ENCODE measurements at places on chromosomes 16 and 17.

DNA sequence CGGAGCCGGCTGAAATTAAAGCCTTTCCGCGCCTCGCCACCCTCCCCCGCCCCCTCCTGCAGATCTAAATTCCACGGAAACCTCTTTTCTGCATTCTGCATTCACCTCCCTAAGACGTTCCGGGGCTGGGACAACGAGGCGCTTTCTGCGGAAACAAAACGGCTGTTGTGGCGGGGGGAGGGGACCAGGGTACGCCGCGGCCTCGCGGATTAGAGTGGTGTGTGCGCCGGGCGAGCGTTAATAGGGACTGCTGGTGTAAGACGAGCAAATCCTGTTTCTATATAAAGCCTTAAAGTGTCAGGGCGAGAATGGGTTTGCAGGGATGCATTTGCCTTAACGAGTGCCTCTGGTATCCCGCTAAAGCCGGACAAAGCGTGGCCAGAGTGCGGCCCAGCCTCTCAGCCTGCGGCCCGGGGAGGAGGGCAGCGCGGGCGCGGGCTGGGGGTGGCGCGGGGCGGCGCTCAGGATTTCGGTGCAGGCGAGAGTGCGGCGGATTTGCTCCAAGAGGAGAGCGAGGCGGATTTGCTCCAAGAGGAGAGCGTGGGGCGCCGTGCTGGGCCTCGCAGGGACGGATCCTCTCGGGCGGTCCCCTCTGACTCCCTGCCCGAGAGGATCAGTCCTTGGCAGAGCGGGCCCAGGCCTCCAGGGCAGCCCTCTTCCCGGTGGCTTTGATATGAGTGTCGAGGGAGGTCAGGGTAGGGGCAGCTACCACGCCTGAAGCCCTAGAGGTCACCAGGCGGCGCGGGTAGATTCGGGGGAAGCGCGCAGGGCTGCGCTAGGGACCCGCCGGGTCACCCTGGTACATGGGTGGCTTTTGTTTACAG lies 5.1 kb downstream of the BAHCC1 start:
- no peak for DNase-seq

DNA sequence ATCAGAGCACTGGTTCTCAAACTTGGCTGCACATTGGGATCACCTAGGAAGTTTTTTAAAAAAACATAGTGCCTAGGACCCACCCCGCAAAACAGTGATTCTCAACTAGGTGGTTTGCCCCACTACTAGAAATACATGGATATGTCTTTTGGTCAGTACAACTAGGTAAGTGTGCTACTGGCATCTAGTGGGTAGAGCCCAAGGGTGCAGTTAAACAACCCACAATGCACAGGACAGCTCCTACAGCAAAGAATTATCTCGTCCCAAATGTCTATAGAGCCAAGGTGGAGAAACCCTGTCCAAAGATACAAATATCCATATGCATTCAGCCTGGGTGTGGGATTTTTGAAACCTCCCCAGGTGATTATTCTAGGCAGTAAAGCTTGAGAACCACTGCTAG lies 11.8 kb upstream of the ZNF19 start:
- no peak for DNase-seq

DNA sequence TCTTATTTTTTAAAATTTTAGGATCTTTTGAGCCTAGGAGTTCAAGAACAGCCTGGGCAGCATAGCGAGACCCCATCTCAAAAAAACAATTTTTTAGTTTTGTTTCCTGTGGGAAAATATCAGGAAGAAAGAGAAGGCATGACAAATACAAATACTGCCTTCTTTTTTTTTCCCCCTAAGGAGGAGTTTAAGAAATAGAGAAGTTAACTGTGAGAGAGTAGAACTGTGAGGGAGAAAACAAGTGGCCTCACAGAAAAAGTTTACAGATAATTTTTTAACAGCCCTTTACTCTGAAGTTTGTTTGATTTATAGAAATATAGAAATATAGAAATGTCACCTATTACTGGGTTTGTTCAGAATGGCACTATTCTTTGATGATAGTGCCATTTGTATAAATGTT lies 21.1 kb downstream of the TTYH2 start:
- DNase-seq = no peak

DNA sequence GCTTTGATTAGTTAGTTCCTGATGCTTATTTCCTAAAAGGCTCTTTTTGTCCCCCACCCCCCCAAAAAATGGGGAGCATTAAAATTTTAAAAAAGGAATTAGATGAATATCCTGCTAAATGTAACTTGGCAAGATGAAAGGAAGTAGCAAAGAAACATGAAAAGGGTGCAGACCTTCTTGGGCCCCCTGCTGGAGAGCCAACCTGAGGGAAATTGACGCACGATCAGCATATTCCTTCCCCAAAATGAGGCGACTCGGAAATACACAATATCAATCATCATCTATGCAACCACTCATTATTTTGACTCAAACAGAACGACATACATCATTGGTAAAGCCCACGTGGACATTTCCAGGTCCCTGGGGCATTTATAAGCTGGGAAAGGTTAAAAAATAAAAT lies 59.7 kb downstream of the GRIN2A start:
- peak; percentile 19 for DNase-seq

DNA sequence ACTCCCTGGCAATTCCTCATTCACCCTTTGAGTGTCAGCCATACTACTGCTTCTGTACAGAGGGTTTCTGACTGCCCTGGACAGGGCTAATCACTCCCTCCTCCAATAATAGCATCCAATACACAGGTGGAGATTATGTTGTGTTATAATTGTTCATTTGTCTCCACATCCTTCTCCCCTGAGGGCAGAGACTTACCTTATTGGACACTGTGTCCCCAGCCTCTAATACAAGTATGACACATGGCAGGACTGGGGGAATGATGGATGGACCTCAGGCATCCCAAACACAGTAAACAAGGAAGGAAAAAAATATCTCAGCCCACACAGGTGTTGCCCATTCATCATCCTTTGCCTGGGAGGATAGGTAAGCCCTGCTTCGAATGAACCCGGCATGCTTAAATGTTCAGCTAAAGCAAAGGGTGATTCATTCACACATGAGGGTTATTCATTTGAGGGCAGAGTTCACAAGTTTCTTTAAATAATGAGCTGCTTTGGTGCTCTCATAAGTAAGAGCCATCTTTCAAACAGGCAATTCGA lies 34.8 kb downstream of the MMD start:
- no peak for DNase-seq

All from AG08395 (cell line).